ENCODE measurements at places on chromosomes 11 and 22.

DNA sequence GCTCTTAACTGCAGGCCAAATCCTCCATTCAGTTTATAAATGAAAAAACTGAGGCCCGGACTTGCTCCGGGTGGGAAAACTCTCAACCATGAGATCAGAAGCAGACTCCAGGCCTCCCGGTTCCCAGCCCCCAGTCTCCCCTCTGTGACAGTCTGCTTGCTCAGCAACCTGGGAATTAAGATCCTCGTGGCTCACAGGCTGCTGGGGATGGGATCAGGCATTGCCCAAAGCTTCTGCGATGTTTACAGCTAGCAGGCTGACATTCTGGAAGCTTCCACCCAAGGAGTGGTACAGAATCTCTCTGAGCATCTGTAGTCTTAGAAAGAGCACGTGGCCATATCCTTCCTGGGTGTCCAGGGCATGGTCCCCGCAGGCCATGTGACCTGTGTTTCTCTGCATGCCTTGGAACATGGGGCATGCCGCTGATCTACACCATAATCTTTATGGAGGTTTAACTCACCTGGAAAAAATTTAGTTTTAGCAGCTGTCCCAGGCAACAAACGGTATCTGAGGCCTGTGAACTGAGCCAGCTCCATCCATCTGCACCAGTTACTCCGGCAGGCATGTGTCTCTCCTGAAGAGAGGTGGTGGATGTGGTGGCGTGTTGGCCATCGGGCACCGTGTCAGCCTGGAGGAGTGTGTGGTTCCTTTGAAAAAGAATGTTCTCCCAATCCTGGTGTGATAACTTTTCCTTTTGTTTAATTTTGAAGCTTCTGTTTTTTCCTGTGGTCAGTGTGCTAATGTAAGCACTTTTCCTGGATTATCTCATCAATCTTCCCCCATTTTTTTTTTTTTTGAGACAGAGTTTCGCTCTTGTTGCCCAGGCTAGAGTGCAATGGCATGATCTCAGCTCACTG lies 7.9 kb downstream of the FBLN1 start:
- no peak for DNase-seq

GRCh38 chr11:32643526-32643925 lies 59.9 kb downstream of the EIF3M start:
- DNase-seq: no peak

GRCh38 chr11:86919557-86920210 lies 35.5 kb downstream of the FZD4 start:
- no peak for DNase-seq

DNA sequence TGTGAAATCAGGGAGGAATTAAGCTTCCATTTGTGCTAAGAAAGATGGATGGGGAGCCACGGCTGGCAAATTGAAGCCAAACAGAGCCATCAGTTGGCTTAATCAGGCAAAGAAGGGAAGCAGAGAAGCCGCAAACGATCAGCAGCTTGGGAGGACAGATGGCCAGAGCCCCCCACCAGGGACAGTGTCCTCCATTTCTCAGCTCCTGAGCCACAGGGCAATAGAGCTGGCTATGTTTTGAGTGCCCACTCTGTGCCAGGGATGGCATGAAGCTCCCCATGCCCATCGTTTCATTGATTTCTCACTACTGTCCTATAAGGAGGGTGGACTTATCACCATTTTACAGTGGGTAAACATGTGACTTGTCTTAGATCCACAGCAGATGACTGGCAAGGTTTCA lies 126.3 kb upstream of the ASPHD2 start:
- DNase-seq: no peak

DNA sequence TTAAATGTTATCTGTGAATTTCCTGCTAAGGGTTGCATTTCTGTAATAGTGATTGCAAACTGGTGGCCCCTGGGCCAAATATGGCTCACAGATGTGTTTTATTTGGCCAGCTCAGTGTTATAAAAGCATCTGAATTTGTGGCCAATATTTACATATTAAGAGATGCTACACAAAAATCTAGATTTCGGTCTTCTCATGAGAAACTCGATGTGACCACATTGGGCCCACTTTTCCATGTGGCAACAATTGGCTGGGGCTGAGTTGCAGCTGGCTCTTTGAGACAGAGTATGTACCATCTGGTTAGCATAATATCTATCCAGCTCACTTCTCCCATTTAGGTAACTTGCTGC lies 244.5 kb upstream of the POU2AF2 start:
- DNase-seq: no peak

- DNase-seq: no peak
Observed at GRCh38 chr11:11968511-11969280, 39.7 kb downstream of the DKK3 start.

DNA sequence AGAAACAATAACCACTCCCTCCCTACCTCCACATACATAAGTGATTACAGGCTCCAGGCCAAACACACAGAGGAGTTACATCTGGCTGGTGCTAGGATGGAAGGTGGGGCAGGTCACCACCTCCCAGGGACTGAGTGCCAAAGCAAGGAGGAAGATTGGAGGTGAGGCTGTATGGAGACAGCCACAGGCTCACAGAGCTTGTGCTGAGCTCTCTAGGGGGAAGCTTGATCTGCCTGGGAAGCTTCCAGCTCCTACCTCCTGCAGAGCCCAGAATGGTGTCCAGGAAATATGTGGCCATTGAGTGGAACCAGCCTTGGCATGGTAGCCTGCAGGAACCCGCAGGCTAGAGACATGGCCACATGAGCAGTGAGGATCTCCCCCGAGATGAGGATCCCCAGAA lies 3.6 kb upstream of the MED15 start:
- DNase-seq: no peak

DNA sequence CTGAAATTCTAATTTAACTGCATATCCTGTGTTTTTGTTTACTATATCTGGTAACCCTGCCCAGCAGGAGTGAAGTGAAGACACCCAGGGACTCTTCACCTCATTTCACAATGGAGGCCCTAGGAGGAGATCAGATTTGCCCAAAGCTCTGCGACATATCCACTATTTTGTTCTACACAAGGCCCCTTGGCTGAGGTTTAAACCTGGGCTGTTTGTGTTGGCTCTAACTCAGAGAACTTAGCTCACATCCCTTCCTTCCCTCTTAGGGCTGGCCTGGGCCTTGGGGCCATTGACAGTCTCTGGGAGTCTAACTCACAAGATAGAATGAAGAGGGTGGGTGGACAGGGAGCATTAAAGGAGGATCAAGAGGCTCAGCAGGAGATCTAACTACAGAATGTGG lies 8.2 kb upstream of the PLA2G3 start:
- DNase-seq: no peak

Measured in T-helper 2 cell (primary cell).